NCI-H187 treated with DMSO at 0.1 percent for 48 hours (cell line): ENCODE measurements at places on chromosomes 1 and 21.

- no peak for DNase-seq
Observed at GRCh38 chr1:70008660-70009059, 196.7 kb downstream of the LRRC40 start.

GRCh38 chr1:37719572-37720195, 27.4 kb downstream of the CDCA8 start:
- no peak for DNase-seq

DNA sequence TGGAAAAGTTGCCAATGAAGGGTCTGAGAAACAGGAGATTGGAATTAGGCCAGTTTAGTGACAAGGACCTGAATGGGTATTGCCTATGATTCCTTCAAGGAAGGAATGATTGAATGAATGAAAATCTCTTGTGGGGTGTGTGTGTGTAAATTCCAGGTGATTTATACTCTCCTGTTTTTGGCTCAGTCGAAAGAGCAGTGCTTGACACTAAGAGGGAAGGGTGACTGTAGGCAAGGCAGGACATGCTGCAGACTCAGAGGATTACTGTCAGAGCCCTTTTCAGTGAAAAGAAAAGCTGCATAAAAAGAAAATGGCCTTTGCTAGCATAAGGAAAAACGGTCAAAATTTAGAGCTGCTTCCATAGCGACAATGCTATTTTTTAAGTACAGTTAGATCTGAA, 30.1 kb downstream of the C1orf21 start:
- DNase-seq: no peak

DNA sequence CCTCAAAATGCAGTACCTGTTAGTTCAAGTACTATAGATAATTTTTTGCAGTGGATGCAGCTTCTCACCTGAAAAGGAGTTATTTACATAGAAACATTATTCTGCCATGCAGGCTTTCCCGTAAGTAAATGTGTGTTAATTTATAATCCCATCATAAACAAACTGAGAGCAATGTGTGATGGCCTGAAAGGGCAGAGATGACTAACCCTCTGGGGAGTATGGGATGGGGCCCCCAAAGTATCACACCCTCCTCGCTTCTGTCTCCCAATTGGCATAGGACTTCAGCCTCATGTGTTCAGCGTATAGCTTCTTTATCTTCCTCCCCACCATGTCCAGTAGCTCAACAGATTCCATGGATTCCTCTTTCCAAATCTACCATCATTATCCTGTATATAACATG, 7.6 kb downstream of the HMGCL start:
- no peak for DNase-seq
